HFFc6 (cell line): ENCODE measurements at places on chromosomes 16 and 17. TPM values are rescaled to one million over a fixed set of nuclear protein-coding genes. Genes with fewer than 3 reads are reported as not detected.
A peak's percentile ranks its signal among the peaks of the same experiment; 100 is the strongest.

GRCh38 chr17:76736349-76737081, 616 bp downstream of the SRSF2 start:
- H3K4me3 ChIP-seq: peak overlapping the region; percentile 99
- peaks cover 33% of the 10 kb centered on the region for H3K36me3 ChIP-seq
- H3K4me1 ChIP-seq: peaks cover 54% of the 10 kb centered on the region
- H3K27ac ChIP-seq: peak overlapping the region; percentile 98
- DNase-seq: peak; percentile 65

The PRAC1 gene
- total RNA-seq: not detected in 2 replicates

DNA sequence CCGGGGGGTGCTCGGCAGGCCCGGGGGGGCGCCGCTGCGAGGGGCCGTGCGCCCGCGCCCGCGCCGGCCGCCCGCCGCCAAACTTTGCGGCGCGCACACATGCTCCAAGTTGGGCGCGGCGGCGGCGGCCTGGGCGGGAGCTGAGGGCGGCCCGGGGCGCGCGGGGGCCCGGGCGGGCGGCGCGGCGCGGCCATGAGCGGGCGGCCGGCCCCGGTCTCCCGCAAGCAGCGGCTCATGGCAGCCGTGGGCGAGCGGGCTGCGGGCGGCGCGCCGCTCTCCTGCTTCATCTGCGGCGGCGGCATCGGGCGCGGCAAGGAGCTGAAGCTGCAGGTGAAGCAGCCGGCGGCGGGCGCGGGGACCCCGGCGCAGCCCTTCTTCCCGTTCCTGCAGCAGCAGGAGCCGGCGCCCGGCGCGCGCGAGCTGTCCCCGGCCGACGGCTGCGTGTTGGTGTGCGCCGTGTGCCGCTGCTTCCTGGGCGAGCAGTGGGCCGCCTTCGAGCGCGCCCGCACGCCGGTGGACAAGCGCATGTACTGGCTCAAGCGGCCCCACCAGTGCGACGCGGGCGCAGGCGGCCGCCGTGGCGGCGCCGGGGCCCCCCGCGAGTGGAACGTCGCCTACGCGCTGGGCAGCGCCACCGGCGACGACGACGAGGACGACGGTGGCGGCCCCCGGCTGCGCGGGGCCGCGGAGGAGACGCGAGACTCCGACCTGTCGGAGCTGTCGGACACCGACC, 57.2 kb upstream of the CIBAR2 start:
- peaks cover 50% of the 10 kb centered on the region for H3K4me1 ChIP-seq
- peaks cover 13% of the 10 kb centered on the region for H3K27me3 ChIP-seq
- DNase-seq: peak; percentile 12
- H3K4me3 ChIP-seq: no peak overlapping the region
- no peak overlapping the region for H3K27ac ChIP-seq

The EEF2KMT gene
- total RNA-seq: 12.6 to 17.5 TPM (median 16.6 TPM) in 3 replicates

DNA sequence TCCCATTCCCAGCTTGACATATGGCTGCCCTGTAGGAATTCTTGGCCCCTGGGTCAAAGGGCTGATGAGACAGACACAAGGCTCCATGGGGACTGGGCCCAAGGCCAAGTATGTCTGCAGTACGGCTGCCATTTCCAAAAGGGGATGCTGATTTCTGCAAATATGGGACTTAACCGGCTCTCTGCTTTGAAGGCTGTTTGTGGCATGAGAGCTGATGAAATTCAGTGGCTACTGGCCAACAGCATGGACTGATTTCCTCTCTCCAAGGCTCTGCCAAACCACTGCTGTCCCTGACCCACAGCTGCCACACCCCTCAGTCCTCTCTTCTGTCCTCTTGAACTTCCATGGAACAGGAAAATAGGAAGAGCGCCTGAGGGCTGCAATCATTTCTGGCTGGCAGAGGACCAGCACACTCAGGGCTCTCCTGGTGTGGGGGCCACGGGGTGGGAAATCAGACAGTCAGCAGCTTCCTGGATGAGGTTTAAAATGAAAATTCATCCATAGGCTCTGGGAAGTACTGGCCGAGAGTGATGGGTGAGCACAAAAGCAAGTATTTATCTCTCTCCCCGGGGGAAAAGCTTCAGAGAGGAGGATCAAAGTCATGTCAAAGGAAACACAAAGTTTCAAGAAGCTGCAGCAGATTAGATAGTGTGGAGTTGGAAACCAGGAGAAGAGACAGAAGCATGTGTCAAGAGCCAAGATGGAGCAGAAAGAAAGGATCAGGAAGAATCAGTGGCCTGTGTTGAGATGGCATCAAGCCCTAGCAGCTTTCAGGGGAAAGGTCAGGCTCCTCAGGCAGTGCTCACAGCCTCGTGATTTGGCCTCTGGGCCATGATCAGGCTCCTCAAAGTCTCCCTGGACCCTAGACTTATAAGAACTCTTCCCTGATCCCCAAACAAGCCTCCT, 64.1 kb upstream of the SREBF1 start:
- peaks cover 17% of the 10 kb centered on the region for H3K36me3 ChIP-seq
- H3K4me3 ChIP-seq: peak overlapping the region; percentile 53
- H3K27me3 ChIP-seq: peaks cover 2% of the 10 kb centered on the region; the same call in 1 of the 2 replicates
